ENCODE measurements at places on chromosomes 3 and 15.

GRCh38 chr3:158743664-158744566, 11.7 kb upstream of the RARRES1 start:
- DNase-seq = no peak

DNA sequence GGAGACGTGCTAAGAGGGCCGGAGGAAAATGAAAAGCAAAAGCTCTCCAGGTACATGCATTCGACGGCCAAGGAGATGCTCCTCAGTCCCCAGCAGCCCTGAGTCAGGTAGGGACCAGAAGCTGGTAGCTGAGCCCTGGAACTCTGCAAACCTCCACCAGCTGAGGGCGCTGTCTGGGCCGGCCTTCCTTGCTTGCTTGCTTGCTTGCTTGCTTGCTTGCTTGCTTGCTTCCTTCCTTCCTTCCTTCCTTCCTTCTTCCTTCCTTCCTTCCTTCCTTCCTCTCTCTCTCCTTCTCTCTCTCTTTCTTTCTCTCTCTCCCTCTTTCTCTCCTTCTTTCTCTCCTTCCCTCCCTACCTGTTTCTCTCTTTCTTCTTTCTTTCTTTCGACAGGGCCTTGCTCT, 94.6 kb upstream of the RASGRF1 start:
- no peak for DNase-seq

GRCh38 chr3:104632947-104633346, 733.8 kb upstream of the ALCAM start:
- DNase-seq = no peak

GRCh38 chr15:63474810-63475316, 29.5 kb upstream of the USP3 start:
- peak; percentile 5 for DNase-seq

DNA sequence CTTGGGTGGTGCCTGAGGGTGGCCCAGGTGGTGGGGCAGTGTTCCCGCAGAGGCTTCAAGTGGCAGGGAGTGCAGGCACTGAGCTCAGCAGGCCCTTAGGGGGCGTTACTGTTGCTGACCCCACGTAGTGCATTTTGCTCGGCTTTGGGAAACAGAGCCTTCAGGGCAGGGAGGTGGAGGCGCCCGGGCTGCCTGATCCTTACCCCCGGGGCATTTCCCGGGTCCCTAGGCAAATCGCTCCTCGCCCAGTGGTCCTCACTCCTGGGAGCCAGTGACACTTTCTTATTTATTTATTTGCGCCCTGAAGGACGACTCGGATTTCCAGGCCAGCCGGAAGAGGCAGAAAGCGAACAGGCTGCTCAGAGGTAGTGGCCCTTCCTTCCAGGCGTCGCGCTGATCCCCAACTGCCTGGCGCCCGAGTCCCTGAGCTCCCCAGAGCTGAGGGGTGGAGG, 10.1 kb upstream of the FOXB1 start:
- DNase-seq = no peak

DNA sequence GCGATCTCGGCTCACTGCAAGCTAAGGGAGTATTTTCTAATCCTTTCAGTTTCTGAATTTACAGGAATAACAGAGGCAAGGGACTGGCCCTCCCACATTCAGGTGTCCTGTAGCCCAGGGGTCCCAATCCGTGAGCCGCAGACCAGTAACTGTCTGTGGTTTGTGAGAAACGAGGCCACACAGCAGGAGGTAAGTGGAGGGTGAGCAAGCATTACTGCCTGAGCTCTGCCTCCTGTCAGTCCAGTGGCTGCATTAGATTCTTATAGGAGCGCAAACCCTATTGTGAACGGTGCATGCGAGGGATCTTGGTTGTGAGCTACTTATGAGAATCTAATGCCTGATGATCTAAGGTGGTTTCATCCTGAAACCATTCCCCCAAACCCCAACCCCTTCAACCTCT, 5.0 kb upstream of the IL17RC start:
- no peak for DNase-seq

- DNase-seq = no peak
These were observed 17.7 kb downstream of the SLC25A20 start for GRCh38 chr3:48881006-48881405.

GRCh38 chr3:52450489-52451236, 3.2 kb downstream of the TNNC1 start:
- no peak for DNase-seq

GRCh38 chr3:194667363-194667762, 4.6 kb downstream of the LSG1 start:
- no peak for DNase-seq

GRCh38 chr15:80662129-80662528, 33.0 kb upstream of the ABHD17C start:
- DNase-seq = no peak

GRCh38 chr15:66110864-66111263, 142.7 kb downstream of the MEGF11 start:
- DNase-seq = no peak

All from NCI-H345 (cell line).